CD4-positive, alpha-beta memory T cell (primary cell): ENCODE measurements at places on chromosomes 11 and 22. TPM values are rescaled to one million over a fixed set of nuclear protein-coding genes. Genes with fewer than 3 reads are reported as not detected.

The FJX1 gene
- not detected for total RNA-seq

The ROBO4 gene
- not detected for total RNA-seq

The GGT1 gene
- 28.3 TPM for total RNA-seq

The SAA4 gene
- total RNA-seq = not detected

The PRDM10 gene
- 13.0 TPM for total RNA-seq

DNA sequence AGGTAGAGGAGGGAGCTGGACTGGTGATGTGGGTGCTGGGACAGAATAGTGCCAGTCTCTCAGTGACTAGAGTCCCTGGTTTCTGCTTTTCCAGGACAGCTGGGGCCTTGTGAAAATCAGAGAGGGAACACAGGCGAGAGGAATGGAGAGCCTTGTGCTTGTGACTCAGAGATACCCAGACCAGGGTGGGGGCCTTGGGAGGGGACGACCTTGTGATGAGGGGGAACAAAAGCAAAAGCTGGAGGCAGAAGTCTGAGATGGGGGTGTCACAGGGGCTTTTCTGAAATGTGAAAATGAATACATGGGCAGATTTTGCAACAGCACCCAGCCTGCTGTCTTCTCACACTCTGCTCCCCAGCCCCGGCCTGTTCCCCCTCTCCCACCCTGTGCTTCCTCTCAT, 3.4 kb upstream of the NR1H3 start:
- DNase-seq = no peak
- no peak overlapping the region for H3K27ac ChIP-seq
- no peaks in the 10 kb centered on the region for H3K36me3 ChIP-seq
- no peaks in the 10 kb centered on the region for H3K27me3 ChIP-seq
- H3K4me1 ChIP-seq = peaks cover 8% of the 10 kb centered on the region

- H3K4me3 ChIP-seq = no peak overlapping the region
- H3K27ac ChIP-seq = no peak overlapping the region
- no peaks in the 10 kb centered on the region for H3K36me3 ChIP-seq
- DNase-seq = no peak
- H3K4me1 ChIP-seq = no peaks in the 10 kb centered on the region
These were observed 43.2 kb downstream of the KCNQ1 start for GRCh38 chr11:2488004-2488403.

- H3K36me3 ChIP-seq = no peaks in the 10 kb centered on the region
- H3K4me3 ChIP-seq = no peak overlapping the region
- DNase-seq = no peak
- no peak overlapping the region for H3K27ac ChIP-seq
These were observed 22.8 kb upstream of the PPFIA1 start for GRCh38 chr11:70247710-70248072.

GRCh38 chr11:80916173-80916798, 1475.5 kb upstream of the TENM4 start:
- no peak overlapping the region for H3K4me3 ChIP-seq
- H3K36me3 ChIP-seq = no peaks in the 10 kb centered on the region
- H3K4me1 ChIP-seq = no peaks in the 10 kb centered on the region
- no peak overlapping the region for H3K27ac ChIP-seq

DNA sequence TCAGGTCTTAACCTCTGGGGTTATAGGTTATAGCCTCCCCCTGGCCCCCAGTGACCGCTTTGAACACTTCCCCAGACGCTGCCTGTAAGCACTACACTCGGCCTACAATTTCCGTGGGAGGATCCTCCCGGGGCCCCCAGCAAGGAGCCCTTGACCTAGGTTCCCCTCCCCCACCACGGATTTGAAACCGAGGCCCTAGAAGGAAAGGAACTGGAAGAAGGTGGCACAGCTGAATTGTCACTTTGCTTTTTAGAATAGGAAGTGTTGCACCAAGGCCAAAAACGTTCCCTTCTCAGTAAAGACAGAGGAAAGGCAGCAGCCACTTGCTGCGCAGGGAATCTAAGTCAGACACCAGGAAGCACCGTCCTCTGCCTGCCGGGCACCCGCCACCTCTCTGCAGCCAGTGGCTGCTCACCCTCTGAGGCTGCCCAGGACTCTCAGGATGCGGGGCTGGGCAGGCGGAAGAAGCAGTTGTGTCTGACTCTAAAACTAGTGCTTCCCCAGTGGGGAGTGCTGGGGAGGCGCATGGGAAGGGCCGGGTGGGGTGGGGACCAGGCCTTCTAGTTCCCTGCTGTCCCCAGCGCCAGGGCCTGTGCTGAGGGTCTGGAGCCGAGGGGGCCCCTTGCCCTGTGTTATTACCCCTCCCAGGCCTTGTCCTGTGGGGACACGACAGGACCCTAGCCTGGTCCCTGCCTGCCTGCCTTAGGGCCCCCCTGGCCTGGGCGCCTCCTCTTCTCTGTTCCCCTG, 7.9 kb upstream of the FLRT1 start:
- H3K4me1 ChIP-seq = no peaks in the 10 kb centered on the region
- no peaks in the 10 kb centered on the region for H3K36me3 ChIP-seq
- no peak overlapping the region for H3K27ac ChIP-seq
- H3K4me3 ChIP-seq = no peak overlapping the region
- no peaks in the 10 kb centered on the region for H3K27me3 ChIP-seq

GRCh38 chr11:1336836-1337646, 27.6 kb upstream of the TOLLIP start:
- no peak overlapping the region for H3K4me3 ChIP-seq
- peaks cover 12% of the 10 kb centered on the region for H3K4me1 ChIP-seq
- H3K27me3 ChIP-seq = no peaks in the 10 kb centered on the region
- no peak overlapping the region for H3K27ac ChIP-seq

DNA sequence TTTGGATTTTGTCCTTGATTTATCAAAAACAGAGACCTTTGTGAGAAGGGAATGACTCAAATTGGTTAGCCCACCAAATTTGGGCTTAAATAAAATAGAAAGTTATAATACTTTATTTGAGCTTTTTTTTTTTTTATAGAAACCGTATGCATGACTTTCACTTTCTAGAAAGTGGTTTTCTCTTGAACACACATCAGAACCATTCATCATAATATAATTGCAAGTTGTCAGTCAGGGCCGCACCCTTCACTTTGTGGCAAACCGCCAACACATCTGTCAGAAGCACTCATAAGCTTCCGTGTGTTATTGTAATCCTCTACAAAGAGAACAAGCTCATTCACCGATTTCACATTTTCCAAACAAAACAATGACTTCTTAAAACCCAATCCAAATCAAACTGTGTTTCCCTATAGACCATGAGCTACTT, 76.1 kb downstream of the SOX6 start:
- no peak for DNase-seq
- no peaks in the 10 kb centered on the region for H3K27me3 ChIP-seq
- no peaks in the 10 kb centered on the region for H3K36me3 ChIP-seq
- no peak overlapping the region for H3K4me3 ChIP-seq
- H3K4me1 ChIP-seq = no peaks in the 10 kb centered on the region

GRCh38 chr11:103370076-103370475, 260.9 kb downstream of the DYNC2H1 start:
- DNase-seq = no peak
- no peaks in the 10 kb centered on the region for H3K27me3 ChIP-seq
- H3K4me3 ChIP-seq = no peak overlapping the region
- no peaks in the 10 kb centered on the region for H3K36me3 ChIP-seq
- H3K27ac ChIP-seq = no peak overlapping the region

DNA sequence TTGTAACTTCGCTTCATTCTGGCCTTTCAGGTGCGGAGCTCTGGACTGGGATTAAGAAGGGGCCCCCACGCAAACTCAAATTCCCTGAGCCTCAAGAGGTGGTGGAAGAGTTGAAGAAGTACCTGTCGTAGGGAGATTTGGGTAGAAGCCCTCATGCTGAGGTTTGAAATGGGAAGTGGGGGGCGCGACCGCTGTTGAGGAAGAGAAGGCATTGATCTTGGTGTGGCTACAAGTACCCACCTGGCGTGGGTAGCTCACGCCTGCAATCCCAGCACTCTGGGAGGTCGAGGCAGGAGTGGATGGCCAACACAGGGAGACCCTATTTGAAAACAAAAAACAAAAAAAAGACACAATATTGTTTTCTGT, 779 bp downstream of the SELENOH start:
- H3K4me3 ChIP-seq = peak overlapping the region; percentile 77
- H3K36me3 ChIP-seq = peaks cover 17% of the 10 kb centered on the region
- H3K4me1 ChIP-seq = peaks cover 26% of the 10 kb centered on the region
- no peak for DNase-seq

- no peak overlapping the region for H3K27ac ChIP-seq
- no peaks in the 10 kb centered on the region for H3K36me3 ChIP-seq
- H3K4me1 ChIP-seq = no peaks in the 10 kb centered on the region
- no peak for DNase-seq
- peaks cover 4% of the 10 kb centered on the region for H3K27me3 ChIP-seq
These were observed 29.1 kb upstream of the CCND1 start for GRCh38 chr11:69611548-69612526.

- peaks cover 29% of the 10 kb centered on the region for H3K4me1 ChIP-seq
- DNase-seq = no peak
These were observed 3.4 kb downstream of the IRF7 start for GRCh38 chr11:612201-612960.

GRCh38 chr11:1276041-1276790, 33.2 kb downstream of the TOLLIP start:
- peaks cover 7% of the 10 kb centered on the region for H3K36me3 ChIP-seq
- DNase-seq = no peak
- H3K4me1 ChIP-seq = no peaks in the 10 kb centered on the region
- no peaks in the 10 kb centered on the region for H3K27me3 ChIP-seq
- no peak overlapping the region for H3K27ac ChIP-seq

DNA sequence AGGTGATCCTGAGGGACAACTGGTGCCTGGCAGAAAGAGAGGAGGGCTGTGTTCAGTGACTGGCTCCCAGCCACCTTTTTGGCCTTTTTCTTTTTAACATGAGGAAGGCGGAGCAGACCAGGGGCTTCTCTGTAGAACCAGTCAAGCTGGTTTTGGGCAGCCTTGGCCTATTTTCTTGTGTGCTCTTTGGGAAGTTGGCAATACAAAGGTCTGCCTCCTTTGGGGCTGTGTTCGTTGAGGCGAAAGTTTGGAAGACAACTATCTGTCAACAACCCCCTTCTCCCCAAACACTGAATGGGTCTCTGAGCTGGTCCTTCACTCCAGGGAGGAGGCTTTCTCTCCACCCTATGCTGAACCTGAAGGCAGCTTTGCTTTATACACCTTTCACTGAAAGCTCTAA, 8.5 kb downstream of the MARK2 start:
- peaks cover 79% of the 10 kb centered on the region for H3K4me1 ChIP-seq
- H3K36me3 ChIP-seq = peaks cover 19% of the 10 kb centered on the region
- DNase-seq = no peak
- H3K27ac ChIP-seq = no peak overlapping the region

- no peak overlapping the region for H3K4me3 ChIP-seq
- no peaks in the 10 kb centered on the region for H3K27me3 ChIP-seq
- no peak overlapping the region for H3K27ac ChIP-seq
- H3K4me1 ChIP-seq = no peaks in the 10 kb centered on the region
These were observed 18.9 kb upstream of the PPP6R3 start for GRCh38 chr11:68441466-68442230.

GRCh38 chr11:114044042-114044871, 15.3 kb upstream of the ZBTB16 start:
- DNase-seq = no peak
- no peak overlapping the region for H3K27ac ChIP-seq
- H3K27me3 ChIP-seq = no peaks in the 10 kb centered on the region
- H3K4me1 ChIP-seq = peaks cover 15% of the 10 kb centered on the region
- H3K36me3 ChIP-seq = no peaks in the 10 kb centered on the region
- H3K4me3 ChIP-seq = no peak overlapping the region

DNA sequence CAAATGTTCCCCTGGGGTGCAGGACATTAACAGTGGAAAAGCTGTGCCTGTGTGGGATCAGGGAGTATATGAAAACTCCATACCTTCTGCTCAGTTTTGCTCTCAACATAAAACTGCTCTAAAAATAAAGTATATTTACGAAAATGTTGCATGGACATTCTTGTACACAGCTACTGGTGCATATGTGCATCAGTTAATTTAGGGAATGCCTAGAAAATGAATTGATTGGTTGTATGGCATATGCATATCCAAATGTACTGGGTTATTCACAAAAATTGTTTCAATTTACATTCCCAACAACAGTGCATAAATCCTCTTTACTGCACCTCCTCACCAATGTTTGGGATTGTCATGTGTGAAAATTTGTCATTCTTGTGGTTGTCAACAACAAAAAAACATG, 251.1 kb upstream of the MPPED2 start:
- H3K36me3 ChIP-seq = no peaks in the 10 kb centered on the region
- no peak overlapping the region for H3K27ac ChIP-seq
- no peaks in the 10 kb centered on the region for H3K4me1 ChIP-seq
- no peak overlapping the region for H3K4me3 ChIP-seq

GRCh38 chr11:9575260-9576240, 2.1 kb downstream of the WEE1 start:
- peaks cover 44% of the 10 kb centered on the region for H3K4me1 ChIP-seq
- no peaks in the 10 kb centered on the region for H3K27me3 ChIP-seq
- DNase-seq = peak; percentile 11
- H3K27ac ChIP-seq = peak overlapping the region; percentile 86
- H3K36me3 ChIP-seq = no peaks in the 10 kb centered on the region

- no peak for DNase-seq
- H3K4me3 ChIP-seq = no peak overlapping the region
- no peak overlapping the region for H3K27ac ChIP-seq
- H3K36me3 ChIP-seq = no peaks in the 10 kb centered on the region
- no peaks in the 10 kb centered on the region for H3K27me3 ChIP-seq
- no peaks in the 10 kb centered on the region for H3K4me1 ChIP-seq
These were observed 151.5 kb downstream of the CHST1 start for GRCh38 chr11:45513821-45514340.

- H3K27ac ChIP-seq = no peak overlapping the region
- no peaks in the 10 kb centered on the region for H3K36me3 ChIP-seq
- H3K4me3 ChIP-seq = no peak overlapping the region
- no peak for DNase-seq
These were observed 64.1 kb upstream of the WNT11 start for GRCh38 chr11:76270389-76270788.

GRCh38 chr11:34149786-34150185, 44.4 kb downstream of the NAT10 start:
- no peaks in the 10 kb centered on the region for H3K27me3 ChIP-seq
- no peak for DNase-seq
- no peaks in the 10 kb centered on the region for H3K4me1 ChIP-seq
- no peak overlapping the region for H3K27ac ChIP-seq
- no peak overlapping the region for H3K4me3 ChIP-seq

DNA sequence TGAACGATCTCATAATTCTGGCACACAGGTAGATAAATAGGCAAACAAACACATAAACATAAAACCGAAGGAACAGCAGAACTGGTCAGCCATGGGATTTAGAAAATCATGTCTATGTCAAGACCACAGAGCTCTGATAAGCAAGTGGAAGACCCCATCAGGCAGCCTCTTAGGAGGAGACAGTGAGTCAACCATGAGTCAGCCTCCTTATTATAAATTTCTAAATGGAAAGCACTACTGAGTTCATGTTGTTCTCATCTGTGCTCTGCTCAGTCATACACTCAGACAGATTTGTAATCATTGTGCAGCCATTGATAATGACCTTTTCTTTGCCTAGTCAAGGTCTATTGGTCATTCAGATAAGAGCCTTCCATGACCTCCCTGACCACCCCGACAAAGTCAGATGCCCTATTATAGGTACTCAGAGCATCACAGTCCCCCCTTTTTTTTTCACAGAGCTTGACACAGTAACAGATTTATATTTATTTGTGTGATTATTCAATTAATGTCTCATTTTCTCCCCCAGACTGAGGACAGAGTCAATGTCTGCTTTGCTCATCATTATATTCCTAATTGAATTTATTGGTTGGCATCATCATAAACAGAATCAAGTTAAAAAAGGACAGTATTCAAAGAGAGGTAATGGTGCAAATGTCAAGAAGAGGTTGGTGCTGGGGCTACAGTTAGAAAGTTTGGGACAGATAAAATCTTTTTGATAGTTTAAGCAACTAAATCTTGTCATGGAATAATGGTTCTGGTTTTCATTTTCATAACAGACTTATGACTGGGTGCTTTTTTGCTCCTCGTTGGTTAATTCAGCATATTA, 579.7 kb upstream of the CCDC90B start:
- DNase-seq = no peak
- H3K27me3 ChIP-seq = no peaks in the 10 kb centered on the region
- H3K27ac ChIP-seq = no peak overlapping the region

GRCh38 chr22:36796552-36797175, 20.2 kb downstream of the PVALB start:
- no peak overlapping the region for H3K27ac ChIP-seq
- no peaks in the 10 kb centered on the region for H3K4me1 ChIP-seq
- no peaks in the 10 kb centered on the region for H3K36me3 ChIP-seq
